HepG2 (cell line): ENCODE measurements at places on chromosomes 6 and 20. TPM values are rescaled to one million over a fixed set of nuclear protein-coding genes. Genes with fewer than 3 reads are reported as not detected.

- peak; percentile 58 for DNase-seq
Observed at GRCh38 chr20:52937591-52938100, 34.5 kb upstream of the TSHZ2 start.

DNA sequence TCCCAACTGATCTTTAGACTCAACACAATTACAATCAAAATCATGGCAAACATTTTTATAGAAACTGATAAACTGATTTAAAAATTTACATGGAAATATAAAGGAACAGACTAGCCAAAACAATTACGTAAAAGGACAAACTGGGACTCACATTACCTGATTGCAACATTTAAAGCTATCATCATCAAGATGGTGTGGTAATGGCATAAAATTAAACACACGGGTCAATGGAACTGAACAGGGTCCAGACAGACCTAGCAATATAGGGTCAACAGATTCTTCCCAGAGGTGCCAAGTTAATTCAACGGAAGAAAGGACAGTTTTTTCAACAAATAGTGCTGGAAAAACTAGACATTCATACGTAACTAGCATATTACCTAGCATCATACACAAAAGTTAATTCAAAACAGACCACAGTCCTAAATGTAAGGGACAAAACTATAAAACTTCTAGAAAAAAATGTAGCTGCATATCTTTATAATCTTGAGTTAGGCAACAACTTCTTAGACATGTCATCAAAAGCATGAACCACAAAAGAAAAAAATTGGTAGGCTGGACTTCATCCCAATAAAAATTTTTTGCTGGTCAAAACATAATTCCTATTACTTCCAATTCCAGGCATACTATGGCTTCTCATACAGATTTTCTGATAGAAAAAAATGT lies 147.4 kb upstream of the BEND6 start:
- no peak for DNase-seq

- peak; percentile 34 for DNase-seq
Observed at GRCh38 chr6:5422321-5422915, 161.1 kb downstream of the FARS2 start.

DNA sequence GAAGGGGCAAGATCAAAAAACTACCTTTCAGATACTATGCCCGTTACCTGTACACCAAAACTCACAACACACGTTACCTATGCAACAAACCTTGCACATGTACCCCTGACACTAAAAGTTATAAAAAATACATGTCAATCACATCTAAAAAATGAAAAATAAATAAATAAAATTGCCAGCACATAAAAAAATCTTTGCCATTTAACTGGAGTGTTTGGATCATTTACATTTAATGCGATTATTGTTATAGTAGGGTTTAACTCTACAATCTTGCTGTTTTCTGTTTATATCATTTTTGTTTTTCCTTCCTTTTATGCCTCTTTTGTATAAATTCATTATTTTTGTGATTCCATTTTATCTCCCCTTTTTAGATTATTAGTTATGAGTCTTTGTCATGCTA lies 106.3 kb downstream of the RFX6 start:
- DNase-seq, result no peak

GRCh38 chr20:58251979-58252591 lies 23.6 kb upstream of the ANKRD60 start:
- peak; percentile 88 for DNase-seq

DNA sequence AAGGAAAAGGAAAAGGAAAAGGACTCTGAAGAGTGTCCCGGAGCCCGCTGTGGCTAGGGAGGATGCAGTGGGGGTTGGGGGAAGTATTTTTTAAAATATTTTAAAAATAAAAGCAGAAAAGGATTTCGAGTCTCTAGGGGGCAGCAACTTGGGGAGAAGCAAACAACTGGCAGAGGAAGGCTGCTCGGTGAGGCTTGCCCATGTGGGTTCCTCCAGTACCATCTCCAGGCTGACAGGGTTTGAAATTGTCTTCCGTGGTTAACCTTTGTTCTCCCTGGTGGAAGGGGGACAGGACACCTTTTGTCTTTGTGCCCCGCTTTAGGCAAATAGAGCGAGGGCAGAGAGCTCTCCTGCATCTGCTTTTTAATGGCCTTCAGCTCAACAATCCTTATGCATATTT lies 60.4 kb upstream of the SNX9 start:
- DNase-seq, result peak; percentile 35

DNA sequence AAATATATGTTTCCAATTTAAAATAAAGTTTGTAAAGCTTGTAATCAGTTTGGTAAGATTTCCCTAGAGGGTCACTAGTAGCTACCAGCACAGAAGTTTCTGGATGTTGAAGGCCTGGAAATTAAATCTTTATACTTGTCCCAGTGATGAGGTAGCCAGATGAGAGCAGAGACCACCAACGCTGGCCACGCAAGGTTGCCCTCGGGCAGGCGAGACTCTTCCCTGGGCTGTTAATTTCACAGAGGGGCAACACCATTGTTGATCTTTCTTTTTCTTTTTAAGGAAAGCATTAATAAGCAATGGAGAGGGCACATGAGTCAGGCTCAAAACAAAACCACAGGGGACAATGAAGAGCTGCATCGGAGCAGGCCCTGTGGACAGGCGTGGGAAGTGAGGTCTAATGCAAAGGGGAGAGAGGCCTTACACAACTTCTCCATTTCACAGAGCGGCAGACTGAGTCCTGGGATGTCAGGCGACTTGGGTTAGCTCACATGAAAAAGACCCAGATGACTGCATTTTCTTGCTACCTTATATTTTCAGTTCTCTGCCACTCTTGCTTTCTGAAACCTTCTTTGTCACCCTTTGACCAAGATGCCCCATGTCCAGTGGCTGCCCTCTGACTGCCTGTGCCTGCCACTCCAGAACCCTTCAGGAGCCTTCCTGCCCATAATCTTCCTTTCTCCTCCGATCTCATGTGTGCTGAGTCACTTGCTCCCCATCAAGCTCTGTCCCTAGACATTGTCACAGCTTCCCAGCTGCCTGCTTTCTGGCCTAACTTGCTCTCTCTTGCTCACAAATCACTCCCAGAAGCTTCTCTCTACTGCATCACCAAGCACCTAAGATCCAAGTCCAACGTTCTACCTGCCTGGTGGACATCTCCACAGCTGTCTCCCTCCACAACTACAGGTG lies 107.7 kb upstream of the CDYL start:
- DNase-seq, result no peak

DNA sequence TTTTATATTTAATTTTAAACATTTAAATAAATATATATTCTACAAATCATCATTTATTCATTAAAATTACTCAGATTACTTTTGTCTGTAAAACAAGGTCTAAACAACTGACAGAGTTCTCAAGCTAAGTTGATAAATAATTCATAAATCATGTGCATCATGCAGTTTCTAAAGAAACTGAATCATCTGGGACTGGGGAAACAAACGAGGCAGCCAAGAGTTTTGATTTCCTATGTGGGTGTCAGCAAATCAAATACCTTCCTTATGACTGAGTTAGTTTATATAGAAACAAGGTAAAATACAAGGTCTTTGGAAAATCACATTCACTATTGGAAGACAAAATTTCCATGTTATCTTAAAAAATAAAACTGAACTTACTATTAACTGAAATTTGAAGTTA lies 149.9 kb upstream of the BEND6 start:
- no peak for DNase-seq

FAM217A gene
- total RNA-seq, result not detected in 2 replicates

TBCC gene
- total RNA-seq, result 36.1 and 43.2 TPM in 2 replicates

TINAG gene
- 0.15 TPM in 1 of 2 replicates, not detected in the other for total RNA-seq

INSM1 gene
- not detected in 2 replicates for total RNA-seq

MUC22 gene
- total RNA-seq, result not detected in 2 replicates

GRCh38 chr6:13384506-13384905 lies 56.2 kb upstream of the TBC1D7 start:
- DNase-seq, result no peak

DNA sequence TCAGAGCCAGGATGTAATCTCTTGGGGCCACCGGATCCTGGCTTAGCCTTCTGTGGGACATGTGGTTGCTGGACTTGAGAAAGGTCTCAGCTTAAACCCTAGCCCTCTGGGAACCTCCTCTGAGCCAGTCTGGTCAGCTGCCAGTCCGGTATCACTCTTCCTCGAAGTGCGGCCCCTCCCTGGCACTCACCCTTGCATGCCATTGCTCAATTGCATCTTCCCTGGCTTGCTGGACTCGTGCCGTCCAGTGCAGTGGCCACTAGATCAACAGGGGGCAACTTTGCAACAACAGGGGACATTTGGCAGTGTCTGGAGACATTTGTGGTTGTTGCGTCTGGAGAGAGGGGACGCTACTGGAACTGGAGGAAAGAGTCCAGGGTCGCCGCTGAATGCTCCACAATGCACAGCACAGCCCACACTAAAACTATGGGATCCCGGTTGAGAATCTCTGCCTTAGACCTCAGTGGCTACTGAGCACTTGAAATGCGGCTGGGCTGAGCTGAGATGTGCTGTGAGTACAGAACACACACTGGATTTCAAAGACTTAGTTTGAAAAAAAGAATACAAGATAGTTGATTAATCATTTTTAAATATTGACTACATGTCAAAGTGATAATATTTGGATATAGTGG lies 152.1 kb downstream of the TFAP2C start:
- DNase-seq, result no peak

PTCRA gene
- total RNA-seq, result not detected in 2 replicates

OR12D1 gene
- not detected in 2 replicates for total RNA-seq

ENPP5 gene
- not detected in 2 replicates for total RNA-seq

GRCh38 chr6:168956884-168957730 lies 296.5 kb downstream of the THBS2 start:
- DNase-seq, result peak; percentile 67

- DNase-seq, result no peak
Observed at GRCh38 chr20:56343861-56344381, 14.9 kb upstream of the FAM210B start.

DNA sequence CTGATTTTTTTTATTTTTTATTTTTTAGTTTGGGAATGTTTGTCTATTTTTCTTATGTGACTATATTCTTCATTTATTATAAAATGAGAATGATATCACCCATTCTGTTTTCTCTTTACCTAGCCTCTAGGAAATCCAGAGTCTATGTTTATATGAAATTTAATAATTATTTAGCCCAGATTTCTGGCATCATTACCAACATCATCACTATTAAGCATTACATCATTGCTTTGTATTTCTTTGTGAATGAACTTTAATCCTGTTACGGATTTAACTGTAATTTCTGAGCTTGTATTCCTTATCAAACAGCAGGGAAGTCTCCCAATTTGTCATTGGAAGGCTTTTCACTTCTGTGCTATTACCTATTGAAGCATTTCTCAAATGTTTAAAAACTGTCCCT lies 72.7 kb upstream of the NOX3 start:
- no peak for DNase-seq

DNA sequence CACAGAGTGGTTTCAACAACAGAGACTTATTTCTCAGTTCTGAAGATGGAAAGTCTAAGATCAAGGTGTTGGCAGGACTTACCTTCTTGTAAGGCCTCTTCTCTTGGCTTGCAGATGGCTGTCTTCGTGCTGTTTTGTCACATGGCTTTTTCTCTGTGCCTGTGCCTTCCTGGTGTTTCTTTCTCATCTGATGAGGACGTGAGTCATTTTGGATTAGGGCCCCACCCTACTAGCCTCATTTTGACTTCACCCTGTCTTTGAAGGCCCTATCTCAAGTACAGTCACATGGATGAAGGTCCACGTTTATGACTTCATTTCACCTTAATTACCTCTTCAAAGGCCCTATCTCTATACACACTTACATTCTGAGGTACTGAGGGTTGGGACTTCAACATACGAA lies 41.4 kb upstream of the LAMA2 start:
- DNase-seq, result no peak

ALDH8A1 gene
- total RNA-seq, result 3.4 and 3.6 TPM in 2 replicates

GRCh38 chr6:160979061-160979708 lies 12.4 kb upstream of the MAP3K4 start:
- DNase-seq, result no peak

GRCh38 chr6:167782698-167783517 lies 43.8 kb upstream of the AFDN start:
- peak; percentile 53 for DNase-seq

DNA sequence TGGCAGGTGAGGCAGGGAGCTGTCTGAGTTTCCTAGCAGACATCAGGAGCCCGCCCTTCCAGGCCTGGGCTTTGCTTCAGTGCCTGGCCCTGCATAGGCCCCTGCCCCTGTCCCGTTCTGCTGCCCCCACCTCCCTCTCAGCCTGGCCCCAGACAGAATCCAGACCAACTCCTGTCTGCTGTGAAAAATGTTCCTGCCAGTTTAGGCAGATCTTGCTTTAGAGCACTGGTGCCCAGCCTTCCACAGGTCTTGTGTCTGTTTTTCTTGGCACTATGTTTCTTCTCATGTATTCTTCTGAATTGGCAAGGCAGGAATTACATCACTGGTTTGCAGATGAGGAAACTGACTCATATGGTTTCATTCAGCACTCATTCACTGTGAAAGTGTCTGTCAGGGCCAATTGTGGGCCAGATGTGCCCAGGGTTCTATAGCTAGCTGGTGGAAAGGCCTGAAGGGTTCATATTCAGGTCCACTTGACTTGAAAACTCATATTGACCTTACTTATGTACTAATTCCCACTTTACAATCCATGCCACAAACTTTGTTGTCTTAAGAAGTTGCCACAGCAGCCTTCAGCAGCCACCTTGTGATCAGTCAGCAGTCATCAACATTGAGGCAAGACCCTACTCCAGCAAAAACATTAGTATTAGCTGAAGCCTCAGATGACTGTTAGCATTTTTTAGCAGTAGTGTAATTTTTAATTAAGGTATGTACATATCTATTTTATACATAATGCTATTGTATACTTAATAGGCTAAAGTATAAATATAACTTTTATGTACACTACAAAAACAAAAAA lies 40.5 kb downstream of the HLA-F start:
- DNase-seq, result no peak

DNA sequence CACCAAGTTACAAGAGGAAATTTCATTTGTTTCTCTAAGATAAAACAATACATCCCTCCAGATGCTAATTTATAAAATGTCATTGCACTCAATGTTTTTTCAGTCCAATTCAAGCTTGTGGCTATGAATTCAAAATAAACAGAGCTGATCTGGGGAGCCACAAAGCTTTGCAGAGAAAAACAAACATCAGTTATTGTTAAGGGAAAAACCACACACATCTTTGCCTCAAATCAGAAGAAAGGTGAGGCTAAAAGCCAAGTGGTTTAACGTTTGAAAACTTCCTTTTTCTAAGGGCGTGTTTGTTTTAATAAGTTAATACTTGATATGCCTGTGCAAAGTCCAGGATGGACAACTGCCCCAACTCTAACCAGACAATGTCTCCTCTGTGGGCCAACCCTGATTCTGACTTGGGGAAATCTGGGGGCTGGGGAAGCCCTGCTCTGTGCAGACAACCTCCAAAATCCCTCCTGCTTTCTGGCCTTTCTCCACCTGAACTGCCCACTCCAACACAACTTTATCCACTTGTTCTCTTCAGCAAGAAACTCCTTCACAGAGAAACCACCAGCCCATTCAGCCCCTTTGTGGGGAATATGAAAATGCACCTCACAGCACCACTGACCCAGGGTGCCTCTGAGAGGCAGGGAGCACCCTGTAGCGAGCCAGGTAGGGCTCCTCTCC lies 44.6 kb upstream of the NT5E start:
- DNase-seq, result peak; percentile 98

RGS17 gene
- not detected in 2 replicates for total RNA-seq

EDN1 gene
- total RNA-seq, result 0.15 and 0.21 TPM in 2 replicates

DNA sequence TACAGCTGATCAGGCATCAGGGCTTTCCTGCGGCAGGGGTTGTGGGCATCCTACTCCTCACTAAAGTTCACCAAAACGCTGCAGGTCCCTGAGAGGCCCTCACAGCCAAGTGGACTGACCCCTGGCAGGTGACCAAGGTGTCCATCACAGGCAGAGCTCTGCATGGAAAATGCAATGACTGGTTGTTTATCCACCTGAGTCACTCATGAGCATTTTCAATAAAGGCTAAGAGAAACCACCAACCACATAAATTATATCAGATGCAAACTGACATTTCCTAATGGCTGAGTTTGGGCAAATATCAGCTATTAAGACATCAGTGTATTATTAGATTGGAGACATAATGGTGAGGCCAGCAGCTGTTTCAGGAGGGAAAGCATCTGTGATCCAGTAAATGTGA lies 152.7 kb upstream of the SYNDIG1 start:
- DNase-seq, result no peak
